ENCODE measurements at places on chromosomes 2 and 18.

DNA sequence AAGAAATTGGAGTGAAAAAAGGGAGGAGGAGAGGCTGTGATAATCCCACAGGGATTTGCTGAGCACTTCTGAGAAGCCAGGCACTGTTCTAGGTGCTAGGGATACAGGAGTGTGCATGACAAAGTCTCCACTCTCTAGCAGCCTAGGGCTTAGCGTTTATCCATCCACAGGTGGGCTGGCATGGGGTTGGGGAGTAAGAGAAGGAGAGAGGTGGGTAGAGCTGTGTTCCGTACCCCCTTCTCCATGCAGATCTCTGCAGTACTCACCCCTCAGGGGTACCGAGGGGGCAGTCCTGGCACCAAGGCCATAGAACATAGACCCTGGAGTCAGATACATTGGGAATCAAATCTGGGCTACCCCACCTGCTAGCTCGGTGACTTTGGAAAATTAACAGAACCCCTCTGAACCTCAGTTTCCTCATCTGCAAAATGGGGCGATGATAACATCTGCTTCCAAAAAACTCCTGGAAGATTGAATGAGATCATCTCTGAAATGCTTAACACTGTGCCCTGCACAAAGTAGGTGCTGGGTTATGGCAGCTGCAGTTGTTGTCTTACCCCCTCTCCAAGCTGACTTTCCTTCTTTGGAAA, 18.6 kb downstream of the FOSL2 start:
- no peak for DNase-seq

DNA sequence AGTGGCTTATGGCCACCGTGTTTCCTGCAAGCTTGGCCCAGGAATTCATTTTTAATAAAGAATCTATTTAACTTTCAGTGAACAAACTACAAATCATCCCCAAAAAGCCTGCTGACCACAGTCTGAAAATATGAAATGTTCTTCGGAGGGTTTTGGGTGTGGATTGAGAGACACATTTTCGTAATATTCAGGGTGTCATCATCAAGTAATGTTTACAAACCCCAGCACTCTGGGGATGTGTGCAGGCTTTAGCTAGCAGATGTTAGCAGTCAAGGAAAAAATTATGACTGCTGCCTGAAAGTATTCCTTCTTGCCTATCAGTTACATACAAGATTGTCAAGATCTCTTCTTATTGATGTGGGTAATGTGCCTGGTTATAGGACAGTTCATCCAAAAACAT, 143.9 kb upstream of the FN1 start:
- DNase-seq: peak; percentile 90

- DNase-seq: peak; percentile 19
These were observed 277.9 kb downstream of the DCC start for GRCh38 chr18:52617931-52618330.

DNA sequence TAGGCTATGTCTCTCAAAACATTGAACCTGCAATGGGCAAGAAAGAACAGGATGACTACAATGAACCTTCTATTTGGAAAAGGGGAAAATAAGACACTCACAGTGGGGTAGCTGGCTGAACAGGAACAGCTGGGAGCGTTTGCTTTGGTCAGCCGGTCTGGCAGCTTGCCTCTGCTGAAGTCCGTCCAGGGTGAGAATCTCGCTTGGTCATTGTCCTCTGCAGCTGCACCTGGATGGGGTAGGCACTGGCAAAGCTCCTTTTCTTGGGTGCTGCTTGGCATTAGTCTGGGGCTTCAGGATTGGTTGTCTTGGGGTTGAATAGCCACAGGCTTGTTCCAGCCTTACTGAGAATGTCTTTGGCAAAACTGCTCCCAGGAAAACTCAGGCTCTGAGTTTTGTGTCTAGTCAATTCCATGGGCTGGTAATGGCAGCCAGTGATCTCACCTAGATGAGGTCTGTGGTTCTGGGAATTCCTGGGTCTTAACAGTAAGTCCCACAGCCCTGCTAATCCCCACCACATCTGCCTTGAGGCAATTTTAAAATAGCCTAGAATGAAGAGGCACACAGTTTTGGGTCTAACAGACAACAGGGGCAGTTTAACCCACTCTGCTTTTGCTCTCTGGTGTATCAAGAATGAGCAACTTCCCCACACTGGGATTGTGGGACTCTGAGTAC, 13.4 kb downstream of the NEDD4L start:
- no peak for DNase-seq

- no peak for DNase-seq
These were observed 115.0 kb downstream of the CELF4 start for GRCh38 chr18:37450434-37451132.

DNA sequence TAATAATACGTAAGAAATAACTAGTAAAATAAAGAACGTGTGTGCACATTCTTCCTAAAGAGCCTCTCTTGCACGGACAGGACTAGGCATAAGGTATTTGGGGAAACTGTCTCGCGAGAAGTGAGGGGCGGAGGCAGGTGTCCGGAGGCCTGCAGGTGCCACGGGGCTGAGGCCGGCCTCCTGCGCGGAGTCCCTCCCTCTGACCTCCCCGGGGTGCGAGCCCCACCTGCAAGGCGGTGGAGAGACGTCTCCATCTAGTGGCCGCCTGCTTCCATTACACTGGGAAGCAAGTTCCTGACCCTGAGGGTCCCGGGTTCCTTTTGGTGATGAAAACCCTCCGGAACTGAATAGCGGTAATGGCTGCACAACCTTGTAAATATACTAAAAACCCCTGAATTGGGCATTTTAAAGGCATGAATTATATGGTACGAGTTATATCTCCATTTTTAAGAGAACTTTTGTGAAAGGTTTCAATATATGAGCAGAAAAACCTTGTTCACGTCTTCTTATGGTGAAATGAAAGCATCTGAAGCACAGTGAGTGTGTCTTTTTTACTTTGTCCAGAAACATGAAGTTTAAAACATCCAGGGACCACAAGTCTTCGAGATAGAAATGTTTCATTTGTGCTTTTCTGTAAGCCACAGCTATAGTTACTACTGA, 35.5 kb upstream of the CTDP1 start:
- DNase-seq: peak; percentile 11

DNA sequence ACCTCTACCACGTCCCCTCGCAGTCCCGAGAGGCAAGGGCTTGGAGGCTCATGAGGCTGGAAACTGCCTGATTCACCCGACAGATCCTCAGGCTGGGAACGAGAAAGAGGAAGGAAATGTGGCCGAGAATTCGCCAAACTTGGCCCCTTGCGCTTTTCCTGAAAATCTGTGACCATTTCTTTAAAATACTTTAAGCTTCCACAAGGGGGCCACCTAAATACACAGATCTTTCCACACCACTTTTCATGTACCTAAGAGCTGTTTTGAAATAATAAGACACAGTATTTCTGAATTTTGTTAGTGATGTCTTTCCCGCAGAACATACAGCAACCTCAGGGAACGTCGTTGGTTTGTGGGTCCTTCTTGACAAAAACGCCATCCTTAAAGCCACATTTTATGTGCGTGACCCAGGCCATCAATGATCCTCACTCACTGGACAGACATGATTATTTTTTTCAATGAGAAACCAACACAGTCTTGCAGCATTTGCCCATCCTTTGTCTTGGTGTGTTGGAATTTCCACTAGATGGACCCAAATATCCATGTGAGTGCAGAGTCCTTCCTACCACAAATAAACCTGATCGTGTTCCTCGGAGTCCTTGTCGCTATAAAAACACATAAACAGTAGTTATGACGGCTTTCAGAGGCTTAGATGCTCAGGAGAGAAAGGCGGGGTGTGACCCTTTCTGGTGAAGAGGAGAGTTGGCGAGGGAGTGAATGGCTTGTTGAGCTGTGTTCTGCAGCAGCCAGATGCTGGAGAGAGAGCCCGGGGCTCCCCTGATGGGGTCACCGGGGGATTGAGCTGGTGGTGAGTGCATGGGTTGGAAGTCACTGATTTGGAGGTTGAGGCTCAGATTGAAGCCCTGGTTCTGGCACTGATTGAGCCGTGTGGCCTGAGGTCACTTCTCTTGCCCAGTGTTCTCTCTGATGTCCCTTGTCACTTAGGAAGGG, 25.0 kb downstream of the DCDC2C start:
- peak; percentile 42 for DNase-seq
